Anterior cingulate cortex (tissue), 58 donors: ENCODE measurements at places on chromosomes 11 and 22.

DNA sequence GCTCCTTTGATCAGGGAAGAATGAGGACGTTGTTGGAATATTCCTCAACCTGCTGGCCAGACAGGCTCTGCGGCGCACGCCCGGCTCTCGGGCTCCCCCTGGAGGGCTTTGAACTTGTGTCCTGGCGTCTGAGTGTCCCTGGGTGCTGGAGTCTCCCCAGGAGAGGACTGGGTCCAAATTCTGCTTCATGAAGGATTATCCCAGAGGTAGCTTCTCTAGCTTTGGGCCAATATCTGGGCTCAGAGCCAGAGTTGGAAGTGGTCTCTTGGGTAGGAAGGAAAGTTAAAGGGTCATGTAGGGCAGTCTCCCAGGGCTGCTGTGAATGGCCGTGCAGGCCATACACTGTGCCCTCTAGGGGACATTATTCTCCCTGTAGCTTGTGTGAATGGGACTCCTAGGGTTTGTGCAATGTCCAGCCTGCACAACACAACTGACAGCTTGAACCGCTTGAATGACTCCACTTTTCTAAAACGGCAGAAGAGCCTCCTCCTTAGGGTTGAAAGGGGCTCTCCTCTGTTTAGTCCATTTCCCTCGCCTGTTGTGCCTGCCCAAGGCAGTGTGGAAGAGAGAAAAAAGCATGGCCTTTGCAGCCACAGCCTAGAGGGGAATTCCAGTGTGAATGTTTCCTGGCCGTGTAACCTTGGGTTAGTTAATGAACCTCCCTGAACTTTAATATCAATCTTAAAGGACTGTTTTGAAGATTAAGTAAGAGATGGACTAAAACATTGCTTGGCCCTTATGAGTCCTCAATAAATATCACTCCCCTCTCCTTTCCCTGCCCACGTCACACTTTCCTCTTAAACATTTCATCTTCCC lies 111.2 kb upstream of the THY1 start:
- DNase-seq = peak; percentile 77

GRCh38 chr11:62705413-62705812 lies 1.8 kb downstream of the BSCL2 start:
- no peak for DNase-seq

DNA sequence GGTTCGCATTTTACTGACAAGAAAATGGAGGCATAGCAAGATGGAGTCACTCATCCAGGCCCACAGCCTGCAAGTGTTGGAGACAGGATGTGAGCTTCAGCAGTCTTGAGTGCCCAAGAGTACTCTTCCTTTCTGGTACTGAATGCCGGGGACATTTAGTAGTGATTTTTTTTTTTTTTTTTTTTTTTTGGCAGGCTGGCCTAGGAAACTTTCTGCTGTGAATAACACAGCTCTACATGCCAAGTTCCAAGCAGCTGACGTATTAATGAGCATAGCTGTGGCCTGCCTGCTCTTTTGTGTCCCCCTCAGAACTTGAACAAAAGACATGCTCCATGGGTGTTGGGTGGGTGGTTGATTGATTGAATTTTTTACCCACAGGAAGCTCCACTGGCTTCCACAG lies 195.5 kb upstream of the CADM1 start:
- no peak for DNase-seq

GRCh38 chr22:29200901-29201300 lies 4.8 kb upstream of the EMID1 start:
- DNase-seq = no peak

GRCh38 chr22:38802671-38803121 lies 8.8 kb upstream of the DNAL4 start:
- no peak for DNase-seq

DNA sequence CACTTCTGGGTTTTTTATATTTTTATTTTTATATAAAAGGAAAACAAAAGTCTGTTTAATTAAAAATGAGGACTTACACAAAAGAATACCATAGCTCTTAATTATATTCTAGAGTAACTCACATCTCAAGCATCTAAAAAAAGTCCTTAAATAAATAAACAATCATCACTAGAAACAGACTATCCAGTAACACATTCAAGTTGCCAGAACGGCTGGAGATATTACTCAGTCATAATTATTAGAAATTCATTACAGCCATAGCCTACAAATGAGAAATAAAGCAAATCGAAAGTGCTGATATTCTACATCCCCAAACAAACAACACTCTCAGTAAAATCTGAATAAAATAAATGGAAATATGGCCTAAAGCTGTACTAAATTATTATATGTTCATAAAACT lies 182.5 kb upstream of the C11orf58 start:
- no peak for DNase-seq

DNA sequence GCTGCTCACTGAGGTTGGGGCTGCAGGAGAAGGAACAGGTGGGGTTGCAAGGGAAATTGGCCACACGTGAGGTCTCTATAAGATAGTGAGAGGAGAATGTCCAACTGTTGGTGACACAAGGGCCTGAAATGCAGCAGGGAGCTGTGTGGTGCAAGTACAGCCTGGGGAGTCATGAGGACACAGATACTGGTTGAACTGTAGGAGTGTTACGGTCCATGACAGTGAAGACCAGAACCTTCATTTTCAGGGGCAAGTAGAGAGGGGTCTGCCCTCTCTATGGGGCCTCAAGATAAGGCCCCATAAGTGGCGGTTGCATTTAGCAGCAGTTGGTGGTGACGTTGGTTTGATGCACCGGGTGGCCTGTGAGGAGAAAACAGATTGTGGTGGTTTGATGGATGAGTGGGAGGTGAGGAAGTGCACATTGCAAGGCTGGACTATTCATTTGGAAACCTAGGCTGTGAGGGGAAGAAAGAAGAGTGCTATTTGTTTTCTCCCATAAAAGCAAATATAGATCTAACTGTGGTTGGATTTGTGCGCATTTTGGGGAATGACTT lies 39.4 kb downstream of the MICAL2 start:
- no peak for DNase-seq

DNA sequence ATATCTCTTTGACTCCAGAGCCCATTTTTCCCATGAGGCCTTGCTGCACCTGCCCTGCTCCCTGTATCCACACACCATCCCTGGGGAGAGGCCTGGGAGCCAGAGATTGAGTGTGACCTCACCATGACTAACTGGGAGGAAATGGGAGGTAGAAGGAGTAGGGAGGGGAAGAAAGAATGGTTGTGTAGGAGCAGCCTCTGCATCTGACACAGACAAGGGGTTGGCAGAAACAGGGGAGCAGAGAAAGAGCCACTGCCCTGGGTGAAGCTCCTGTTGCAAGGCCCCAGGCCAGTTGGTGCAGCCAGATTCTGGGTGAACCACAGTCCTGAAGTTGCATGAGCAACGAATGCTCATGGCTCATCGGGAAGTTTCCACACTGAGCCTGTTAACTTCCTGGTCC lies 32.4 kb downstream of the POU2F3 start:
- no peak for DNase-seq

DNA sequence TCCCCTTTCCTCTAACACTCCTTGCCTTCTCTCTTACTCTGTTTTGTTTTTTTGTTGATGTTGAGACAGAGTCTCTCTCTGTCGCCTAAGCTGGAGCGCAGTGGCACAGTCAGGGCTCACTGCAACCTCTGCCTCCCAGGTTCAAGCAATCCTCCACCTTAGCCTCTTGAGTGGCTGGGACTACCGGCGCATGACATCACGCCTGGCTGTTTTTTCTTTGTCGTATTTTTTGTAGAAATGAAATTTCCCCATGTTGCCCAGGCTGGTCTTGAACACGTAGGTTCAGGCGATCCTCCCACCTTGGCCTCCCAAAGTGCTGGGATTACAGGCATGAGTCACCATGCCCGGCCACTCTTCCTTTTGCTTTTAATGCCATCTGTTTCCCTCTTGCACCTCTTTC lies 72.3 kb downstream of the FBXO7 start:
- no peak for DNase-seq

- no peak for DNase-seq
These were observed 7.3 kb downstream of the PACSIN2 start for GRCh38 chr22:43007519-43008102.

DNA sequence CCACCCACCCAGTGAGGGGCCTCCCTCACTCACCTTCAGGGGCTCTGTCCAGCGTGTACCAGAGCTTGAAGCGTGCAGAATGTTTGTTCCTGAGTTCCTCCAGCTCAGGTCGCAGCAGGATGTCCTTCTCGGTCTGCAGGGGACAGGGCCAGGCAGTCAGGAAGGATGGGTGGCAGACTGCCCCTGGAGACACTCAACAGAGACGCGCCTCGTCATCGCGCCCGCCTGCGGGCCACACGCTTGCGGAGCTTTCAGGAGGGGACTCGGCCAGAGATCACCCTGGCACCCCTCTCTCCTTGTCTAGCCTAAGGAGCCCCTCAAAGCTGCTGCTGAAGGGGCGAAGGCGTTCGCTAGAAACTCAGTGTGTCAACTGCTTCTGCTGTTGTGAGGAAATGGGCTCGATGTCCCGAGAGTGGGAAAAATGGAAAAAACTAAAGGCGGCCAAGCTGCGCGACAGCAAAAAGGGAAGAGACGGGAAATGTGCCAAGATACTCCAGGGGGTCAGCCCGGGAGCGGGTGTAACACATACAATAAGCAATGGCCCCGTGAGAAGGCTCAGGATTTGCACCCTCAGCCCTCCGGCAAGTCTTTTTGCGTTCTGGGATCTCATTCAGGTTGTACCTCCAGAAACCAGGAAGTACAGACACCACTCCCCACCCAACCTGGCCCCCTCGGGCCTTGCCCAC lies 9.2 kb upstream of the POLDIP3 start:
- DNase-seq = no peak

- no peak for DNase-seq
These were observed 26.8 kb downstream of the PGM2L1 start for GRCh38 chr11:74371269-74372052.

GRCh38 chr11:86421946-86422345 lies 47.3 kb downstream of the CCDC81 start:
- DNase-seq = no peak

DNA sequence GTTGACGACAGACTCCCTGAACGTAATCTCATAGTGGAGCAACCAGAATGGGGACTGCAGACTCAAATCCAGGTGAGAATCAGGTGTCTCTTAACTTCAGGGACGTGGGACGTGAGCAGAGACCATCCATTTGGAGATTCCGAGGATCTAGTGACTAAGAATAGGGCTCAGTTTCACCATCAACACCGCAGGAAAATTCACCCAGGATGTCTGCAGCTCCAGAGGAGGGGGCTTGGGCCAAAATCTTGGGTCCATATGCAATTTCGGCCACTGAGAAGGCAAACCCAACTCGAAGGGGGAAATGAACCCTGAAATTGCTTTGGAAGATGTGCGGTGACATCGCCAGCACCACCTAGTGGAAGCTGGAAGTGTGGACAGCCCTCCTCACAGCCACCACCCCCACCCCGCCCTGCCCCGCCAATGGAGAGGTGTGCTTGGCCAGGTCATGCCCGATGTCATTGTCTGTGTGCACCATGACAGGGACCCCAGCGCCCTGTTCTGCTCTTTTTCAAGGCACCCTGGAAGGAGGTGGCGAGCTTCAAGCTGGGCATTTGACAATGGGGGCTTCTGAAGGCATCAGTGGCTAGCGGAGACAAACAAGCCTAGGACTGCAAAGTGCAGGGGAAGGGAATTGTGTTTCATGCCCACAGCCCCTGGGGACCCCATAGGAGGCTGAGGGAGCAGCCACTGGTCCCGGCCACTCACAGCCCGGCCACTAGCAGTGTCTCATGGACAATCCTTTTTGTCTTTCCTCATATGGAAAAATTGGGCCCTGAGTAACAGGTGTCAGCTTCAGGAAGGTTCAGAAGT lies 24.8 kb downstream of the APOL1 start:
- no peak for DNase-seq

- no peak for DNase-seq
These were observed 43.9 kb downstream of the ADM start for GRCh38 chr11:10348650-10349280.

DNA sequence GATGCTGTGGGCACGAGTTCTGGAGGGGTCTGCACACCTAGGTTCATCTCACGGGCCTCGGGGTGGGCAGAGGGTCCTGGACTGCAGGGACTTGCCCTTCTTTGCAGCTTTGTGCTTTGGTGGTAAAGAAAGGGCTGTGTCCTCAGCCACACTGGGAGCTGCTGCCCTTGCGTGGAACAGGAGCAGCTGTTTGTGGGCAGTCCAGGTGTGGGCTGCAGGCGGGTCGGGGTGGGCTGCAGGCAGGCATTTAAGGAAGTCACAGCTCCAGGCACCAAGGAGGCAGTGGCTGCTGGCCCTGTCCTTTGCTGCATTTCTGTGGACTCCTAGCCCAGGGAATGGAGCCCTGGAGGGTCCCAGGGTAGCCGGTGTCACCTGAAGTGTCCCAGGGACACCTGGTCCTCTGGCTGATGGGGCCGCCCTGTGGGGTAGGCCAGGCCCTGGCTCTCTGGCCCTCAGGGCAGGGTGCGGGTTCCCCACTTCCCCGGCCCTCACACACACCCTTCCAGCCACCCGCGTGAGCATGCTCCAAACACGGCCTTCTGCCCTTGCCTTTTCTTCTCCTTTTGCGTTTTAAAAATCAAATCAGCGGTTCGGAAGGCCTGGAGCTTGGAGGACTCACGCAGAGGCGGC lies 1240.3 kb downstream of the BRD1 start:
- no peak for DNase-seq

DNA sequence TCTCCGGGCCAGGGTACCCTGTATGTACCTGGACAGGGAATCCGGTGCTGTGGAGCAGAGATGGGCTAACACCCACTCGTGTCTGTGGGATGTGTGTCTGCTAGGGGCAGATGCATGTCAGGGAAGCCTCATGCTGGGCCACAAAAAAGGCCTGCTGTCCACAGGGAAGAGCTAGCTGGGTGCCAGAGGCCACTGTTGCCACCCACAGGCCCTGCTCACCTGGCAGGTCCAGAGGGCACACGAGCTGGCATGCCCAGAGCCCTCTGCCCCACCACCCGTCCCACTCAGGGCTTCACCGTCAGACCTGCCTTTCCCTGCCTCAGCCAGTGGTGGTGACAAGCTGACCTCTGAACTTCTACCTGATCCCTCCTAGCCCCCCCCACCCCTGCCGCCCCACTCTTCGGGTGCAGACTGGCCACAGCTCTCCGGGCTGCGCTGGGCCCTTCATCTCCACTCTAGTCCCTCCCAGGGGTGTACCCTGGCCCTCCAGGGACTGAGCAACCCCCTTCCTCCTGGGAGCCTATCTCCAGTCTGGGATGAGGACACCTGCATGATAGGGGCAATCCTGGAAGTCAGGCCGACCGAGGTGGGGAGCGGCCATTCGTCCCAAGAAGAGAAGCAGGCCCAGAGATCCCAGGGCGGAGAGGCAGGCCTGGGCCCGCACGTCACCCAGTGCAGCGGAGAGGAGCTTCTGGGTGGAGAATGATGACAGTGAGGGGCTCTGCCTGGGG lies 1.4 kb downstream of the SLC25A22 start:
- no peak for DNase-seq

GRCh38 chr11:106828576-106828975 lies 189.7 kb downstream of the GUCY1A2 start:
- no peak for DNase-seq

- no peak for DNase-seq
These were observed 95.6 kb downstream of the RASSF10 start for GRCh38 chr11:13104619-13105236.

GRCh38 chr11:58580311-58580710 lies 1.4 kb downstream of the ZFP91 start:
- no peak for DNase-seq

DNA sequence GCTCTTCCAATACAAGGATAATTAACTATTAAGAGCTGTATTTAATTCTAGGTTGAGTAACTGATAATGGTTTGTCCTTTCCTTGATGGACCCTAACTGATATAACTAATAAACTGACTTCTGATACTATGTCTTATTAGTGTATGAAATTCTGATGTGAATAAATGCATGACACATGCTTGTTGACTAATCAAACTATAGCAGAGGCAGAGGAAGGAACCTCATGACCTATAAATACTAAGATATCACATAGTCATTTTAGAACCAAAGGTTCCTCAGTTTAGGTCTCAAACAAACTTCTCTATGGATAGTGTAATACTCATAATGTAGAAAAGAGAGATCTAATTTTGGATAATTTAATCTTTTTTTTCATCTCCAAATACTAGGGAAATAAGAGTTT lies 4.8 kb upstream of the HBD start:
- DNase-seq = no peak
